ENCODE measurements at places on chromosomes 6 and 20.

DNA sequence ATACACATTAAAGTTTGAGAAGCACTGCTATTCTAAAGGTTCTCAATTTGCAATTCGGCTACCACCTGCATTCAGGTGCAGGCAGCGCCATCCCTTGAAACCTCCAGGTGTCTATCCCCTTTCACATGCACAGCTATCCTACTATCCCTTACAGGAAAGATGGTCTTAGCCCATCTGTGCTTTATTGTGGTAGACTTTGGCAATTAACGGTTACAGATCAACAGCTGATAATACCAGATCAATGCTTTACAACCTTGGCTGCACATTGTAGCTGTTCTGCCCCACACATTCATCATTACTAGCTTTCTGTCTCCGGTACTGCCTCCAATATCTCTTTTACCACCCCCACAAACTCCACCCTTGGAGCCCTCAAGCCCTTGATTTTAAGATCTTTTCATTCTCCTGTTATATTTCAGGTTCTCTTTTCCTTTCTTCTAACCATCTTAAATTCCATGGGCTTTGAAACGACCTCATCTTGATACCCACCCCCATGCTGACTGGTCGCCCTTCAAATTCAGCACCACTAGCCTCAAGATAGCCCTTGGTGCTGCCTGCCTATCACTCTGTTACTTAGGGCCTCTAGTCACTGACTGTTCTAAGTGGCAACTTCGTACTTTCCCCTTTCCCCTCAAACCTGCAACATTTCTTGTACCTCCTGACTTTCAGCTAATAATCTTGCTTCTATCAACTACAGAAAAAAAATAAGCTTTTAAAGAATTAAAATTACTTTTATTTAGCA, 50.8 kb downstream of the SPTLC3 start:
- no peak for DNase-seq

GRCh38 chr6:6436946-6437345, 116.5 kb upstream of the F13A1 start:
- DNase-seq = no peak

GRCh38 chr6:67231092-67231491, 1404.0 kb upstream of the ADGRB3 start:
- no peak for DNase-seq

DNA sequence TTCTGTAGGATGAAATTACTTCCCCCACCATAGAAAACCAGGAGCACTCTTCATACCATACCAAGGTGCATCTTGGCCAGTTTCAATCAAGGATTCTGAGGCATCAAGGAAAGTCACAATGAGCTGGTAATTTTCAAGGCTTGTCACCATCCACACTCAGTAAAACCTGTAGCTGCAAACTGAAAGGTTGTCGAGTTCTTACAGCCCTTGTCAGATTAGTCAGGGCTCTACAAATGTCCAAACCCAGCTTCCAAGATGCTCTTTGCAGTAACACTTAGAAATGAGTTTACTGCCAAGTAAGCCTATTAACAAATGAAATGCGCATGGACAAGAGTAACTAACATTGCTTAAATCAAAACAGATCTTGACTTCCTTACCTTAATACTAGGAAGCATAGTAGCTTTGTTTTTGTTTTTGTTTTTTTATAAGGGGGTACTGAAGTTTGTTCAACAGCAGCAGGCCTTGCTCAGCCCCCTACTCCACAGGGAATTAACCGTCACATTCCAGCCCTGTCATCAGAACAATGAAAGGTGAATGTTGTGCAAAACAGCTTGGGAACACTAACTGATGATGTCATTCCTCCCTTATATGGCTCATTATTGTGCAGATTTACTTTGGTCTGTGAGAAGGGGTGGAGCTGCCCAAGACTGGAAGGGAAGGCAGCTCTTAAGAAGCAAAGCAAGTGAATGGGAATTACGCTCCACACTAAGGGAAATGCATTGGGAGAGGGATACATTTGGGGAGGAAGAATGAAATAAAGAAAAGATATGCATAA, 49.9 kb upstream of the TMEM30A start:
- DNase-seq = peak; percentile 31

GRCh38 chr6:25266456-25267100, 12.6 kb upstream of the CARMIL1 start:
- no peak for DNase-seq

- DNase-seq = no peak
Measured at GRCh38 chr6:170006071-170006899, 254.9 kb downstream of the ERMARD start.

DNA sequence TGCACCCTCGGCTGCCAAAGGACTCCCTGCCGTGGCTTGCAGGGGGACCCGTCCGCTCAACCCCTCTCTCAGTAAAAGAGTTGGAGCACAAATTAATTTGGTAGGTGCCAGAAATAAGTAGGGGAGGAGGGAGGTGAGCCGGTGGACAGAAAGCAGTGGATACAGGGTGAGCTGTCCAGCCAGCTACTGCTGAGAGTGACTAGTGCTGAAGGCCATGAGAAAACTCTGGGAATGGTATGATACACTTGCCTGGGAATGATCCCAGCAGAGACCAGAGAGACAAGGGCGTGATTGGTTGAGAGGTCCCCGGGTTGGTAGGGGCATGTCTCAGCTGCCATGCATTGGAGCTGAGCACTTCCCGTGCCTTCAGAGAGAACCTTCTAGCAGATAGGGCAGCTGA, 15.7 kb downstream of the FOXQ1 start:
- no peak for DNase-seq

- DNase-seq = no peak
Measured at GRCh38 chr6:21537637-21538036, 55.9 kb upstream of the SOX4 start.

DNA sequence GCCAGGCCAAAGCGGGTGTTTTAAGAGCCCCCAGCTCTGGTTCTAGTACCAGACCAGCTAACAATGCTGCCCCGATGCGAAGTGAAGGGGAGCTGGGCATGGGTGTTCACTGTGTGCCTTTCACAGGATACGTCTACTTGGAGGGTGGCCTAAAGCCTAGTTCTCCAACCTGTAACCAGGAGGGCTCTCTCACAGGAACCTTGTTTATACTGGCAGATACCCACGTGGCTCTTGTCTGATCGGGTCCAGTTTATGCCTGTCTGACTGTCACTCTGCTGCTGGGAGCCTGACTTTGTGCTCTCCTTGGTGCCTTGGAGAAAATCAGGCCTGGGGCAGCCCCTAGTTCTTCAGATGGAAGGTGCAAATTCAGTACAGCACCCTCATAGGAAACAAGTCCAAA, 60.2 kb upstream of the RNF144B start:
- no peak for DNase-seq

GRCh38 chr20:59705651-59706399, 101.5 kb downstream of the PHACTR3 start:
- no peak for DNase-seq

DNA sequence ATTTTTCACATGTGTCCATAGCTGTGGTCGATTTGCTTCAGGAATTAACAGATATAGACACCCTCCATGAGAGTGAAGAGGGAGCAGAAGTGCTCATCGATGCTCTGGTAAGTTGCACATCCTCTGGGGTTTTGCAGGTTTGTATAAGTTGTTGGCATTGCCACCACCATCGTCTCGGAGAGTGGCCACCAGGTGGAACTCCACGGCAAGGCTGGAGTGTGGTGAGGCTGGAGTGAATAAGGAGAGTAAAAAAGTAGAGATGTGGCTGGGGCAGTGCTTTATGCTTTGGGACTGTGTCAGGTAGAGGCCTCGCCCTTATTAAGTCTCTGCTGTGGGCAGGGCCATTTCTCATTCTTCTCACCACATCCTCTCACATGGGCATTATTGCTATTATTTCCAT, 63.7 kb downstream of the CTNNBL1 start:
- DNase-seq = no peak

- DNase-seq = no peak
Measured at GRCh38 chr6:122122202-122122601, 277.2 kb upstream of the HSF2 start.

GRCh38 chr20:19232997-19233794, 20.8 kb downstream of the SLC24A3 start:
- DNase-seq = no peak

DNA sequence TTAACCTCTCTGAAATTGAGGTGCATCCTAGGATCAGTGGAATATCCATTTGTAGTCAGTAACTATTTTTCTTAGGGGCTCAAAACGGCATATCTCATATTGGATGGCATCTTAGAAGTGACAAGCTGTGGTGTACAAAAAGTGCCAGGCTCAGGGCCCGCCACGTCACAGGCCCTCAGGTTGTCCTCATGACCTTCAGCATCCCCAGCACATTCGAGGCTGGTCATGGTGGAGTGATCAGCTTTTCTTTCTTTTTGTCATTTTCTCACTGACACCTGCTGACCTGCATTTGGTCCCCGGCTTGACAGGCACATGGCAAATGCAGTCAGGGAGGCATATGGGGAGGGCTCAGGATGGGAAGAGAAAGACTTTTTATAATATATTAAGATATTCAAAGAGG, 7.1 kb upstream of the E2F1 start:
- DNase-seq = no peak

DNA sequence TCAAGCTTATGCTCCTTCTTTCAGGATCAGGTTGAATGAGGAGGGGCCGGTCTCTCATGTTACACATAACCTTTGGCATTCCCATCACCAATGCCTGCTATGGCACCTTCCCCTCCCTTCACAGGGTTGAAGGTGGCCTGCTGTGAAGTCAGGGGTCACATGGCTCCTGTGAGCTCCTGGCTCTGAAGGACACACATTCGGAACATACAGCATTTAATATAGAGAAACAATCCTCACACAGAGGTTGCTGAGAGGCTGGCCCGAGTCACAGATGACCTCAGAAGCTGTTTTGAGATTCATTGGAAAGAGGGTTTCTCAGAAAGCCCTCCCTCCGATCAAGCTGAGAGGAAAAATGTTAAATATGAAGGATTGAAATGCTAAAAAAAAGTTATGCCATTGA, 82.1 kb downstream of the PSMG4 start:
- no peak for DNase-seq

DNA sequence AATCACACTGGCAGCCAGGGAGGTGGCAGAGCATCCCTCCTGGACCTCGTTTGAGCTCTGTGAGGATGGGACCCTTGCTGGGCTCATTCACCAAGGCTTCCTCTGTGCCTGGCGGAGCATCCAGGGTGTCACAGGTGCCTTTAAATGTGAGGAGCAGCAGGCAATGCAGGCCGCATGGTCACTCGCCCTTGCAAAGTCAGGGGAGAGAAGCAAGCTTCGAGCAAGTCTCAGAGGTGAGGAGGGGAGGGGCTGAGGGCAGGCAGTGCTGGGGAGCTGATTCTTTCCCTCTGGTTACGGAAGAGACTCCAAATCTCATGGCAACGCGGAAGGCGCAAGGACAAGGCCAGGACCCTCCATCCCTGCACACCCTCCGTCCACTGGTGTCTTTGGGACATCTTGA, 182.7 kb upstream of the PMEPA1 start:
- no peak for DNase-seq

DNA sequence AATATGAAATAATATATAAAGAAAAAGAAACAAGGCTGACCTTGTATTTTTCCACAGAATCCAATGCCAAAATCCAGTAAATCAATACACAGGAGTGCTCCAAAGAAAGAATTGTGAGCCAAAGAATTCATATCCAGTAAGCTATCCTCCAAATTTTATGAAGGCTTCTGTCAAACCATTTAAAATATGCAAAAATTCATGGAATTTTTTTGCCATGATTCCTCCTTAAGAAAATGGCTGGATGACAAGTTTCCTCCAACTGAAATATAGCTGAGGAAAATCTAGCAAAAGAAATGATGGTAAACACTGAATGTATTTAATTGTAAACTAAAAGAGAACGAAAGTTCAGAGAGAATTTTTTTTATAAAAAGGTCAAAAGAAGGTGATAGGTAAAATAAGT, 290.3 kb downstream of the UBE3D start:
- no peak for DNase-seq

DNA sequence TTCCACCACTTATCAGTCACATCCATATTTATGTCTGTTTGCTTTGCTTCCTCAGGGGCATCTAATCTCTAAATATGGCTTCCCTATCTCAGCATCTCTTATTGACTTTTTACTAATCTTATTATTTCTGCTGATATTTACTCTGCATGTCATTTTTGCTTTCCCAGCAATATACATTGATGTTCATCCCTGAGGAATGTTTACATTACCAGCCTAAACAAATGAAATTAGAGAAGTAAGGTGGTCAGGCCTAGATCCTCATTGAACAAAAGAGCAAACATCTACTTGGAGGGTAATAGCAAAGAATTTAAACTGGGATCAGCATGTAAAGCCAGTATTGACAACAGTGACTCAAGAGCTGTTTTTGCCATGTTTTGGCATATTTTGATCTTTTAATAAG, 546.4 kb downstream of the MMUT start:
- no peak for DNase-seq

GRCh38 chr20:37823296-37823980, 79.5 kb upstream of the VSTM2L start:
- no peak for DNase-seq

DNA sequence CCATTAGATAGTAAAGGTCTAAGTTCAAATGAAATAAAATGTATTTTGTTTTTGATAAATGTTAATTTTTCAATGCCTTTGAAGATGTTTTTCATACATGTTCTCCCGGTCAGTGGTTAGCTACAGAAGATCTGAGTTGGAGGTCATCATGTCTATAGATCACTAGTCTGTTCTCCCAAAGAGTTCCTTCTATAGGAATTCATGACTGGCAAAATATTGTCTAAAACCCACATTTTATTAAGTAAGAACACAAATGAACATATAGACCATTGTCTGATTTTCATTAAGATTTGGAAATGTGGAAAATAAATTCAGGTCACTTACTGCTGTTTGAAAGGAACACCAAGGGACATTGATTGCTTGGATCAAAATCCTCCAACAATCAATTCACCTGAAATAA, 23.6 kb downstream of the HAO1 start:
- DNase-seq = no peak

DNA sequence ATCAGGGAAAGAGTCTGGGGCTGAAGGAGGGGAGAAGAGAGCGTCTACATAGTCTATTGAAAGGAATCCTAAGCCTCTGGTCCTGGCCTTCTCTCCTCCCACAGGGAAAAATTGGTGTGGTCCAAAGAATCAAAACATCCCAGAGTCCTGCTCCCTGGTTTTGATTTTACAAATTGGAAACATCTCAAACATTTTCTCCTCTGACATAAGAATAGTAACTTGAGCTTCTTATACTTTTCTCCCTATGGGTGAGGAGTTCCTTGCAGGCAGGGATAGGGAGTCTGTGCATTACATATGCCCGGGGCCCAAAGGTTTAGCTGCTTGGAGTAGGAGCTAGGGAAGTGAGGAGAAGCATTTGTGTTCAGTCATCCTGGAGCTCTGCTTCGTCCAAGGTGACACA, 120.0 kb upstream of the GGTLC1 start:
- DNase-seq = no peak

DNA sequence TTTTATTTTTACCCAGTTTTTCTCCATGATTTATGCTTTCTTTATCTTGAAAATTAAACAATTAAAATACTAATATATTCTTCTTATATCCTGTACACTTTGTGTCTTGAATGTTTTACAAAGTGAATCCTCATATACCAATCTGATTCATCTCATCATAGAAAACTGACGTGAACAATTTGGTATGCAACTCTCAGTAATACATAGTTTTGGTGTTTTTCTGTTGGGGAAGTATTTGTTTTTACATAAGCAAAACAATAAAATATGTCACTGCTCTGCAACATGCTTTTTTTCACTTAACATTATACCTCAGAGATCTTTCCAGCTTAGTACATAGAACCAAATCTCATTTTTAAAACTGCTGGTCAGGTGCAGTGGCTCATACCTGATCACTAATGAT, 14.7 kb downstream of the DNAAF9 start:
- DNase-seq = no peak
